BJ (cell line): ENCODE measurements at places on chromosomes 2 and 18.

GRCh38 chr18:32438173-32438572 lies 32.5 kb downstream of the GAREM1 start:
- no peak for DNase-seq

DNA sequence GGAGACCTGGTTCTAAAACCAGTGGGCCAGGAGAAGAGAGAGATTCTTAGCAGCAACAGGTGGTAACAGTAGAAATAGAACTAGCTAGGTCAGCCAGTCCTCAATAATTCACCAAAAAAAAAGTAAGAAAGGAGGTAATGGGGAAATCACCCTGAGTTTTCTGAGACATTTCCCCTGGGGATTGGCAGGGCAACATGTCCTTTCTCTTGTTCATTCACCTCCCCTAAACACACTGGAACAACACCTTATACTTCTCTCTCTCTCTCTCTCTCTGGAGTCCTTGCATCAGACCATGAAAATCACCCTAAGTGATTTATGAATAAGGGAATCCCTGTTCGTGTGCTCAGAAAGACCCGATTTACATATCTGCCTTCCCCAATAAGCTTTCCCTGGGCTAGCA lies 64.8 kb downstream of the COX7A2L start:
- DNase-seq: no peak

DNA sequence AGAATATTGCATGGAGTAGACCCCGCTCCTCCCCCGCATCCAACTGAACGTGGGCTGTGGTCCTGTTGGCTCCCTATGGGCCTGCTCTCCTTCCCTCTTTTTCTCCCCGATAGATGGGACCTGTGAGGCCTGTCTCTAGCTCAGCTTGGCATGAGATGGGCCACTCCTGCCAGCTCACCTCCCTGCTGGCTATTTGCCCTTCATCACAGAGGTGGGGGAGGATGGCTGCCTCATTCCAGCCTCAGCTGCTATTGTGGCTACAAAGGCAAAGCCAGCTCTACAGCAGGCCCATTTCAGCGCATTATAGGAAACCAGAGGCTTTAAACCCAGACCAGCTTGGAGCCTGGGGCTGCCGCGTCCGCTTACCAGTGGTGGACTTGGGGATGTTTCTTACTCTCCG lies 313.9 kb downstream of the GBX2 start:
- DNase-seq: no peak

GRCh38 chr2:71781695-71782228 lies 328.4 kb downstream of the DYSF start:
- DNase-seq: no peak

GRCh38 chr2:219155054-219155644 lies 5.5 kb downstream of the NHEJ1 start:
- no peak for DNase-seq
